ENCODE measurements at places on chromosomes 11 and 22.

DNA sequence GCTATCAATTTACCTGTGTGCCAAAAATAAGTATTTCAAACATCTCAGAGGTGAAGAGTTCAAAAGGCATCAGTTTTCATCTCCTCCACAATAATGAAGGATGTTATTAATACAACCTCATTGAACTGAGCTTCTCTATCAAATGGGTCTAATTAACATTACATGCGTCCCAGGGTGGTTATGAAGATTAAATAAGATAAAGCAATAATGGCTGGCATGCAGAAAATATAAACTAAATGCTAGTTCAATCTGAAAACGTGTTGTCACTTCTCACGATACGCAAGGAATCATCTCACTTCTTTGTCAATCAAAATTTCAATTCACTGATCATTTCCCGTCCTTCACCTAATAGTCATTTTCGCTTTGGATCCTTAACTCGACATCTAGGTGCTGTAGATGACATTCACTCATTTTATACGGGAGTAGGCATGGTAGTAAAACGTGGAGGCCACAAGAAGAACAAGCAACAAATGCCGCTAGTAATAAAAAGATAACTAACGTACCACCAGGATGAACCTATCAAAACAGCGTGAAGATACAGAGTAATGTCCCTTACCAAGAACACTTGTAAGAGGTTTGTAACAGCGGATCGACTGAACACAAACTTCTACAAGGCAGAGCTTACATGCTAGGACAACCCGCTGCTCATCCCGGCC, 918 bp downstream of the CHORDC1 start:
- DNase-seq: no peak

- DNase-seq: no peak
Observed at GRCh38 chr11:125036933-125037332, 26.2 kb upstream of the SLC37A2 start.

- DNase-seq: no peak
Observed at GRCh38 chr22:46913351-46913750, 150.9 kb downstream of the TBC1D22A start.

GRCh38 chr11:12271241-12271640, 106.1 kb upstream of the PARVA start:
- DNase-seq: no peak

DNA sequence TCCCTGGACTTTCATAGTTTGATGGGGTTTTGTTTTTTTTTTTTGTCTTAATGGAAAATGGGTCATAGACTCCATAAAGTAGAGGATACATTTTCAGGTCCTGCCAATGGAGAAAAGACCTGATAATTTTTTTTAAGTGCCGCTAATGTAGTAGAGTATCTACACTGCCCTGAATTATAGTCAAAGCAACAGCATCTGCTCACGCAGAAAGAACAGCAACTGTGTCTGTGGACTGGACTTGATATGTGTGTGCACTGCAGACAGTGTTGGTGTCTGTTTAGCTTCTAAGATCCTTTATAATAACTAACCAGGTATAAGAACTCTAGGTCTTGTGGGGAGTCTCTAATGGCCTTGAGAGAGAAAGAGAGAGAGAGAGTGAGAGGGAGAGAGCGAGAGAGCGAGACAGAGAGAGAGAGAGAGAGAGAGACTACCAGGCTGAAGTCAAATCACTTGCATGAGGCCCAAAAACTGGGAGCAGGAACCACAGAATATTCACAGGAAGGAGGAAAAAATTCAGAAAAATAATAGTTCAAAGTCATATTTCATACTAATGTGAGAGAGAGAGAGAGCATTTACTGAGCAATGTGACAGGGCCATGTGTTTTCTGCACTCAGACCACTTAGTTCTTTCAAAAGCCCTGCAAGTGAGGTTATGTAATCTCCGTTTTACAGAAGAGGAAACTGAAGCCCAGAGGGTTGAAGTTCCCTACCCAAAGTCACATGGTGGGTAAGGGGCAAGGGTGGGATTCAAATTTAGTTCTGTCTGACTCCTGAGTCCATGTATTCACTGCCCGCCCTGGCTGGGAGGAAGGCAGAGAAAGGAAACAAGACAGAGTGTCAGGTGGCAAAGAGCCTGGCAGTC, 8.6 kb upstream of the MIAT start:
- DNase-seq: peak; percentile 93

DNA sequence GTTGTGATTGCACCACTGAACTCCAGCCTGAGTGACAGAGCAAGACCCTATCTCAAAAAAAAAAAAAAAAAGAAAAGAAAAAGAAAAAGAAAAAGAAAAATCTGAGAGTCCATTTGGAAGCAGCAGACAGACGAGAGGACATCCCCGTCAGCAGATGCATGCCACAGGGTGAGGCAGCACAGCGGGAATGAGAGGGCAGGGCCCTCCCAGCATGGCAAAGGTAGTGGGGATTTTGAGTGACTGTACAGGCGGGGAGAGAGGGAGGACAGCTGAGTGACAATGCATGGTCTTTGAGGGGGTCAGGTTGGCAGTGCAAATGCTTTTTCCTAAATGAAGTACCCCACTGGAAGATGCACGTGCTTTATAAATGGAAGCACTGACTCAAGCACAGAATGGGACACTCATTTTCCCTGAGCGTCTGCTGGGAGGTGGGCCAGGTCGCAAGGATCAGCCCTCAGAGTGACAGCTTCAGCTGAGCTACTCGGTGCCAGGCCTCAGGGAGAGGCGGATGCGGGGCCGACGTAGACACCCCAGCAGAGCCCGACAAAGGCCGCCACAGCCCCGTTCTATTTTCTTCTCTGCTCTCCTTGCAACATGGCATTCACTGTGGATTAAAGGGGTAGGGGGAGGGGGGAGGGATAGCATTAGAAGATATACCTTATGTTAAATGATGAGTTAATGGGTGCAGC, 113.5 kb downstream of the SHANK2 start:
- DNase-seq: no peak

DNA sequence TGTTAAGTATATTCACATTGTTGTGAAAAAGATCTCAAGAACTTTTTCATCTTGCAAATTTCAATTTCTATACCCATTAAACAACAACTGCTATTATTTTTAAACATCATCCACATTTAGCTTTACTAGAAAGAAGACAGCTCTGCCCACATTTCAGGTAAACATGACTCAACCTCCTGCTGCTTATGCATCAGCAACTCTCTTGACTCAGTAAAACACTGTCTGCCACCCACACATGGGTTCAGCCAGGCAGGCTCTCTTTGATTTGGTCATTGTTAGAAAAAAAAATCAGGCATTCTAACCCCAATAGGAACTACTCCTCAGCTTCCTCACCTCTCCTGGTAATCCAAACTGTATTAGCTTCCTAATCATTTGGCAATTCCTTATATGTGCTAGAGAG, 5.1 kb upstream of the ENDOD1 start:
- DNase-seq: no peak

DNA sequence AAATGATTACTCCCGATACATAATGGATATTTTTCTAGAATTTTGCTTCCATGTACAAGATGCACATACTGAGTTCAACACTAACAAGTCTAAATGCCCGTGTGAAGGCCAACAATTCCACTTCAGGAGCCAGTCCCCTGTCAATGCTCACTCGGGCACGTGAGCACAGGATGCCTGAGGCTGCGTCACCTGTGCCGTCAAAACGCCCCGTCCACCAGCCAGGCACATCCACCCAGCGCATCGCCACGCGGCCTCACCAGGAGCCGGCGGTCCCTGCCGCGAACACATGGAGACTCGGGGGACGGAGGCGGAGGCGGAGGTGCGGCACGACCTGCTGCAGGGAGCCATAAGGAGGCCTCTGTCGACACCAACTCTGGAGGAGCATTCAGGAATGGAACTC, 9.8 kb downstream of the TOLLIP start:
- no peak for DNase-seq

DNA sequence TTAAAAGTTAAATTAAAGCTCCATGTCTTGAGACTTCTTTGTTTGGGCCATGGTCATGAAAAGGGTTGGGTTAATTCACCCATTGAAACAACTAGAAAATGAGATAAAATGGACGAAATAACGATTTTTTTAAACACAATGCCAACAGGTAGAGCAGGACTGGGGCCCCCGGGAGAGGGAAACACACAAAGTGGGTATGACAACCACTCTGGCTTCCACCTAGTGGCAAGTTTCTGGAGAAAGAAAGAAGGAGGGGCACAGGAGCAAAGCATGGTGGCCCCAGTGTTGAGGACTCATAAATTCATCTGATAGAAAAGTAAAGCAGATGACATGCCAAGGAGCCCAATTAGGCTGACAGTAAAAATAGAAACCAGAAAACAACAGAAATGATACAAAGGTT, 68.4 kb downstream of the MYEOV start:
- no peak for DNase-seq

DNA sequence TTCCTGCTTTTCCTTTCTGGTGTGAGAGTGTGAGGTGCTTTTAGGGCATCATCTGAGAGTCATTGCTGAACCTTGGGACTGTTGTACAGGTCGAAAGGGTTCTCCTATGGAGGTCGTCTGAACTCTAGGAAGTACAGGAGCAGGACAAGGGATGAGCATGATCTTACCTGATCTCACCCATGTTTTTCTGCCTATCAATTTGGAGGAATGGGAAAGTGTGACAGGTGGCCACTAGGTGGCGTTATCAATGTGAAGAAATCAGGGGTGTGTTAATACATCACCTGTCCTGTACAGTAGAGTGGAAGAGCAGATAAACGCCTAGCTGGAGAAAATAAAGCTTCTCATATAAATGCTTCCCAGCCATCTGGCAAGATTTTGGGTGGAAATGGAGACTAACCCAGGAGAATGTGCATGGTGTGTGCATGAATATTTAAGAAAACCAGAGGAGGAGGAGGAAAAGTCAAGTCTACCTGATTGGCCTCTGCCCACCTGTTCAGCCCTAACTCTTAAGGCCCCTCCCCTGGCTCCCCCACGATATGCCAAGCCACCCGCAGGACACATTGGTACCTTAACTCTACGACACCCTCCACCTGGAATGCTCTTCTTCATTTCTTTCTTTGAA, 72.0 kb upstream of the NARS2 start:
- no peak for DNase-seq

GRCh38 chr22:49307481-49307830, 520.2 kb downstream of the BRD1 start:
- no peak for DNase-seq

DNA sequence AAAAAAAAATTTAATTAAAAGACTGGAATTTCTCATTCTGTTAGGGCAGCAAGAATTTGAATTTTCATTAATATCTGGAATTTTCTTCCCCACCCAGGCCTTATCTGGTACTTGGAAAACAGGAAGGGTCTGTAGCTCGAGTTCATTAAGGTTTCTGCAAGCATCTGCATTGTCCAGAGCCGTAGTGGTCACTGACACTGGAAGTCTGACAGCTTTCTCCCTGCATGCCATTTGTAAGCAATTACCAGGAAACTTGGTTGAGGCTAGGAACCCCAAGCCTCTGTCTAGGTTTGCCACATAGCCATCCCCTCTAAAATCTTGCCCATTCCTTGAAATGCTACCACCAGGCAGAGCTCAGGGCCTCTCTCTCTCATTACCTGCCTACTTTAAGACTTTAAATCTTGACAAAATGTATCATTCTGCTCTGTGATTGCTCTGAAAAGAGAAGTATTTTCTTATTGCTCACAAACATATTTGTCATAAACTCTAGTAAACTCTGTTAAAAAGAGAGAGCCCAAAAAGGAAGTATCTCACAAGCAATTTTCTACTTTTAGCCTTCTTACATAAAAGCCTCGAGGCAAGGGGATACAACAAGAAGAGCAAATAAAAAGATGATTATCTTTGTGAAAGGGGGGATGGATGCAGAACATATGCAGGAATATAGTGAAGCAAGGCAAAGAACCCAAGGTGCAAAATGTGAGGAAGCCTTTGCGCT, 5.5 kb upstream of the PGM2L1 start:
- no peak for DNase-seq

DNA sequence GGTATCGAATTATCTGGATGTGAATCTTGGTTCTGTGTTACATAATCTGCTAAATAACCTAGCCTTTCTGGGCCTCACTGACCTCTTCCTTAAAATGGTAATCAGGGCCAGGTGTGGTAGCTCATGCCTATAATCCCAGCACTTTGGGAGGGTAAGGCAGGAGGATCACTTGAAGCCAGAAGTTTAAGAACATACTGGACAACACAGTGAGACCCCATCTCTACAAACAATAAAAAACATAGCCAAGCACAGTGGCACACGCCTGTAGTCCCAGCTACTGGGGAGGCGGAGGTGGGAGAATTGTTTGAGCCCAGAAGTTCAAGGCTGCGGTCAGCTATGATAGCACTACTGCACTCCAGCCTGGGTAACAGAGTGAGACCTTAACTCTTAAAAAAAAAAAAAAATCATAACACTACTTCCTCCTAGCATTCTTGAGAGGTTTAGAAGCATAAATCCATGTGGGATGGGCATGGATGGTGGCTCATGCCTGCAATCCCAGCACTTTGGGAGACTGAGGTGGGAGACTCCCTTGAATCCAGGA, 72.5 kb downstream of the C11orf65 start:
- DNase-seq: no peak

DNA sequence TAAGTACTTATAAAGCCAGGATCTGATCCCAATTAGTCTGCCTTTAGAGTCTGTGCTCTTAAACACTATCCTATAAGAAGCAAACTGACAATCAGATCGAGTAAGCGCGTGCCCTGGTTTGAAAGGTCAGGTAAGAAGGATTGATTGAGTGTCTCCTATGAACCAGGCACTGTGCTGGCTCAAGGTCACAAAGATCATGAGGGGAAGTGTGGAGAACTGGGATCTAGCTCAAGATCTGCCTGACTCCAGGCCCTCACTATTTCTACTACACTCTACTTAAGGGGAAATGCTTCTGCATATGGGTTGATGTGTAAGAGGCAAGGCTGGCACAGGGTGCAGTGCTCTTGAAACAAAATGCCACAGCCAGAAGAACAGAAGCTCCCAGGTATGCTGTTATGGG, 77.0 kb downstream of the ME3 start:
- DNase-seq: no peak

DNA sequence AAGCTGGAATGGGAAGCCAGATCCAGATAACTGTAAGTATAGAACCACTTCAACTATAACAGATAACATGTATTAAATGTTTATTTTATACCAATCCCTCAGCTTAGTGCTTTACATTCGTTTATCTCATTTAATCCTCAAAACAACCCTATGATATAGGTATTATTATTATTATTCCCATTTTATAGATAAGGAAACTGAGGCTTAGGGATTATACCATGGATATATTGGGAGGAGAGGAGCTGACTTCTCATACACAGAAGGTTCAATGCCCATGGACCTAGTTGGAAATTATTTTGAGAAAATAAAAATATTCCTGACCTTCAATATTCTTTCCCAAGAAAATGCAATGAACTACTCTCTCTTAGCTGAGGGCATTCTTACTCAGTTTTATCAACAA, 140.4 kb upstream of the C11orf58 start:
- no peak for DNase-seq
